ENCODE measurements at places on chromosomes 5 and 9.
A peak's percentile ranks its signal among the peaks of the same experiment; 100 is the strongest.

GRCh38 chr5:175798626-175799025 lies 72.8 kb upstream of the CPLX2 start:
- DNase-seq = no peak

DNA sequence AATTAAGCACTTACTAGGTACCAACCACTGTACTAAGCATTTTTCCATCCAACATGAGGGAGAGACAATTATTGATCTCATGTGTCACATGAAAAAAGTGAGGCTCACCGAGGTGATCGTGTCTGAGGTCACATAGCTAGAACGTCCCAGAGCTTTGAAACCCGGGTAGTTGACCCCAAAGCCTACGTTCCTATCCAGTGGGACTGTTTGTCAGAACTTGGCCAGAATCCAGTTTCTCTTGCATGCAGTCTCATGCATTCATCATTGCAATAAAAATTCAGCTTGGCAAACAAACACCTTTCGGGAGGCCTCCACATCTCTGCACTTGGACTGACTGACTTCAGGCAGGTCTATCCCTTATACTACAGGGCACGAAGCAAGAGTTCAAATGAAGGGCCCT lies 23.4 kb upstream of the FAT2 start:
- no peak for DNase-seq

GRCh38 chr5:68149189-68149588 lies 66.4 kb upstream of the PIK3R1 start:
- DNase-seq = no peak

DNA sequence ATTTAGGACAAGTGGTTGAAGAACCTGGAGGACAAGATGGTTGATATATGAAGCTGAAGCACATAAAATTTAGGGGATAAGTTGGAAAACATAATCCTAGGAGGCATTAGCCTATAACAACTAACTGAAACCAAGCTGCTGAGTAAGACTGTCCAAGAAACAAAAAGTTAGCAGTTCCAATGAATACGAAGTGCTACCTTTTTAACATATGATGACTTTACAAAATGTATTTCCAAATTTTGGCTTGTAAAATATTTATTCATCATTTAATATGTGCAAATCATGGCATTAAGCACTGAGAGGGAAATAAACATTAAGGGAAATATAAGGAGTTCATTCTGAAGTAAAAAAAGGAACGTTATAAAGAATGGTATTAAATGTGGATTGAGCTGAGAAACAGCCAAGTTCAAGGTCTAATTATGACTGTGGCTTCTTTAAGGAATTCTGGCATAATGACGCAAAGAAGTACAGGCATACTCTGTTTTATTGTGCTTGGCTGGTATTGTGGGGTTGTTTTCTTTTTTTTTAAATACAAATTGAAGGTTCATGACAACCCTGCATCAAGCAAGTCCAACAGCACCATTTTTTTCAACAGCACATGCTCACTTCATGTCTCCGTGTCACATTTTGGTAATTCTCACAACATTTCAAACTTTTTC lies 7.7 kb downstream of the RAPGEF6 start:
- DNase-seq = no peak

DNA sequence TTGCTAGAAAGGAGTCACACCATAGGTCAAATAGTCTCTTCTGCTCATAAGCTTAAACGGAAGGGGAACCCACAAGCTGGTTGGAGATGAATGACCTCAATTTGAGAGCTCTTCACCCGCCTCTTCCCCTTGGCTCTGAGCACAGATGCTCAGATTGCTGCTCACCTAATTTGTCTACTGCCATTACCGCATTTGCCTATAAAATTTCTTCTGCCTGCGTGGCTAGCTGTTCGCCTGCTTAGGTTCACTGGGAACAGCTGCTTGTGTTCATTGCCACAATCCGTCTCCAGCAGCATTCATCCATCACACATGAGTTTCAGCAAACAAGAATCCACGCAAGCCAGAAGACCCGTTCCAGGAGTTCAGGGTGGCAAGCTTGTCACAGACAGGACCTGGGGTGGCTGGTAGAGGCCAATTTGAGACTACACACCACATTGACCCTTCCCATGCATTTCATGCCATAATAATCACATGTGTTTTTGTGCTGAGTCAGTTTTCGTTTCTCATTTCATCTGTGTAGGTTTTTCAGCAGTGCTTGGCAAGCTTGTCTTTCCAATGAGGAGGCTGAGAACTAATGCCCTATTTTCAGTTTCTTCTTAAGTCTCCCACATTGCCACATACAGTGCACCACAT lies 50.2 kb upstream of the DNAH5 start:
- DNase-seq = no peak

- no peak for DNase-seq
Observed at GRCh38 chr5:58969795-58970194, 386.9 kb downstream of the RAB3C start.

DNA sequence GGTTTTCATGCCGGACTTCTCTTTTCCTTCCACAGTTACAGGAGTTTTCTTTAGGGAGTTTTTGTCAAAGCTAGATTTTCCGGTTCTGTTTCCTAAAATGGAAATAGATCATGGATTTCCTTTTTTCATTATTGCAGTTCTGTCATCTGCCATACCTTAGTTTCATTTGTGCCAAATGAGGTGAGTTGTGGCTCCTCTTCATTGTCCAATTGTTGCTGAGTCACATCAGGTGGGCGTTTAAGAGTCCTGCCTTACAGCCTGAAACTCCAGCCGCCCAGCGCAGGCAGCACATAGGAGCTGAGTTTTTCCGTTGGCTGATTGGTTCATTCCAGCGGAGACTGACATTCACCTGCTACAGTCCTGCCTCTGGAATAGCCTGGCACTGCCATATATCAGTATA lies 14.1 kb downstream of the SLC25A25 start:
- DNase-seq = no peak

GRCh38 chr5:6633469-6634245 lies 417 bp downstream of the SRD5A1 start:
- peak; percentile 6 for DNase-seq

- no peak for DNase-seq
Observed at GRCh38 chr5:173680660-173681242, 64.3 kb upstream of the BOD1 start.

DNA sequence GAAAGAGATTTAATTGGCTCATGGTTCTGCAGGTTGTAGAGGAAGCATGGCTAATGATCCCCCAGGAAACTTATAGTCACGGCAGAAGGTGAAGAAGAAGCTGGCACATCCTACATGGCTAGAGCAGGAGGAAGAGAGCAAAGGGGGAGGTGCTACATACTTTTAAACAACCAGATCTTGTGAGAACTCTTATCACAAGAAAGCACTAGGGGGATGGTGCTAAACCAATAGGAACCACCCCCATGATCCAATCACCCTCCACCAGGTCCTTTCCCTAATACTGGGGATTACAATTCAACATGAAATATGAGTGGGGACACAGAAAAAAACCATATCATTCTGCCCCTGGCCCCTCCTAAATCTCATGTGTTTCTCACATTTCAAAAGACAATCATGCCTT lies 147.2 kb upstream of the EPB41L4A start:
- no peak for DNase-seq

- DNase-seq = no peak
Observed at GRCh38 chr9:1791191-1791590, 224.0 kb upstream of the SMARCA2 start.

DNA sequence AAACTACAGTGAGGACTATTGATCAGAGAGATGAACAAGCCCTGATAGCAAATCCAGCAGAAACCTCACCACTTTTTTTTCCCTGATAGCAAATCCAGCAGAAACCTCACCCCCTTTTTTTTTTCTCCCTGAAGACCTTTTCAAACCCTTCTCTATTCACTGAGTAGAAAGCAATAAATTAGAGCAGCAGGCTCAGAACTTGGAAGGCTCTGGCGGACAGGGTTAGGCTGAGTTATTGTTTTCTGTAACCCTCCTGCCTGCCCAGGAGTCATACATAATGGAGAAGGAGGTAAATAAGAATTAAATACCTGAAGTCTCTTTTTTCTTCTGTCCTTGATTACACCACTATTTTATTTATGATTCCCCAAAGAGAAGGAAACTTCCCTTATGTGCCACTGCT lies 136.3 kb upstream of the SNX2 start:
- no peak for DNase-seq

- no peak for DNase-seq
Observed at GRCh38 chr9:72022841-72023240, 37.6 kb downstream of the C9orf57 start.

DNA sequence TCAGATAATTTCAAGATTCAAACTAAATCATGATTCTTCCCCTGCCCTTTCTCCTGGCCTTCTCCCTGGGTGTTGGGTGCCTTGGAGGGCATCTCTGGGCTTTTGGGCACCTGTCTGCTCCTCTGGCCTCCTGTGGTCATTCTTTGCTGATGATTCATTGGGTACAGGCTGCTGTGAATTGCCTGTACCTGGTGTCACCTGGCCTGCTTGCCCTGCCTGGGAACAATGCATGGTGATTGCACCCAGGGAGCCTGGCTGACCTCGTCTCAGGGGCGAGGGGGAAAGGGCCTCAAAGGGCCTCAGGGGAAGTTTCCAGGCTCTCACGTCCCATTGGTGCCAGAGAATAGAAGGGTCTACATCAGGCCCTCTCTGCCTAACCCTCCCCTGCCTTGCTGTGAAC lies 20.1 kb upstream of the CKMT2 start:
- no peak for DNase-seq
